ENCODE measurements at places on chromosomes 12 and 14.

DNA sequence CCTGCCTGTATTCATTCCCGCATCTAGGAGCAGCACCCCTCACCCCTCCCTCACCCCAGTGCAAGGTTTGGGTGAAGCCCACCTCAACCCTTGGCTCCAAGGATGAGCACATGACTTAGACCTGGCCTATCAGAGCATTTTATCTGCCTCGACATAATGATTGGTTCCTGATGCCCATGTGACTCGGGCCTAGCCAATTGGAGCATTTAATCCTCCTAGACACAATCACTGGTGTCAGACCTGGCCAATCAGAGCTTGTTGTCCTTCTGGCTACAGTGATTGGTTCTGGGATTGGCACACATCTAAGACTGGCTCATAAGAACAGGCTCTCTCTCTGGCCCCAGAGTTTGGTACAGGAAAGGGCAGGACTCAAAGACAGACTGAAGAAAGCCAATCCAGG lies 73.1 kb upstream of the MYL2 start:
- no peak for DNase-seq

- no peak for DNase-seq
Observed at GRCh38 chr14:53338192-53338591, 185.1 kb upstream of the DDHD1 start.

GRCh38 chr12:131229426-131230339 lies 276.0 kb downstream of the ADGRD1 start:
- no peak for DNase-seq

- no peak for DNase-seq
Observed at GRCh38 chr12:29149691-29150281, 708 bp downstream of the FAR2 start.

- no peak for DNase-seq
Observed at GRCh38 chr12:69044887-69045286, 111.9 kb upstream of the CPM start.

DNA sequence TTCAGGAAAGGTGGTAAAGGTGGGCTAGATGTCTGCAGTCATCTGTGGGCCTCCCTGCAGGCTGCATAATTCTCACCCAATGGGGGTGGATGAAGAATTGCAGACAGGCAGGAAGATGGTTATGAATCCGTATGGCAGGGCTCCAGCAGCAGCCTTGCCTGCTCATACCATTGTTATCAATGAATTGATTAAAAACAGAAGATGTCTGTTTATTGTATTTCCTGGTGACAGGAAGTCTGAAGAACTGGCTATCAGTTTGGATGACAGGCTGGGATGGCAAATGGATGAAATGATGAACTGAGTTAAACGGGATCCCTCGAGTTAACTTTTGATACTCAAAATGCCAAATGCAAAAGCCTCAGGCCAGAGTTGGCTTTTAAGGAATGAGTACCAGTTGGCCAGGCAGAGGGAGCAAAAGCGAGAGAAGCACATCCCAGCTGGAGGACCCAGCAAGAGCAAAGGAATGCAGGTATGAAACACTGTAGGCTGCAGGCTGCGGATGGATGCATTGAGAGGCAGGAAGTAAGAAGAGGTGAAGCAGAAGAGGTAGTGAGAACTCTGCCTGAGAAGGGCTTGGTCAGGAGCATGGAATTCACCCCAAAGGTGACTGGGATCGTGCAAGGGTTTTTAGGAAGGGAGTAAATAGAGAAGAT lies 550.0 kb upstream of the TBX3 start:
- DNase-seq: no peak

All from activated gamma-delta T cell treated with Interleukin-2 at 50 U/mL for 16 hours (primary cell).